ENCODE measurements at places on chromosomes 7 and 10.

DNA sequence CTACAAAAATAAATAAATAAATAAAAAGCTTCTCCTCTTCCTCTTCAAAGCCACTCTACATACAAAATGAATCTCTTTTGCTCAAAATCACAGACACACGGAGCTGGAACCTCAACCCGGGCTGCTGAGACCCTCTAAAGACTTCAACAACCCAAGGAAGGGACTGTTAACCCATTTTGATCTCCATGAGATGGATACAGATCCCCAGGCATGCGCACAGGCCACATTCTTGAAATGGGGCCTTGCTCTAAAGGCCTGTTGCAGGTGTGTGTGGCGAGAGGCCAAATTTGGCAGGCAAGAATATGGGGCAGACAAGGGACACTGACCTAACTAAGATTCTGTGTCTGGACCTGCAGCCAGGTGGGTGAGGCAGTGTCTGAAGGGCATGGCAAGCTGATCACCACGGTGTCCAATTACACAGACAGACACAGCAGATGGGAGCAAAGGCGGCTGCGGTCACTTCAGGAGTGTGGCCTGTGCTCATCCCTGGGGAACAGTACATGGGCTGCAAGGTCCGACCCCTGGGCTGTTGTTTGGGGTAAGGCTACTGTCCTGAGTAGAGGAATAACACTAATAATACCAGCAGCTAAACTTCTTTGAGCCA is 219.8 kb downstream of the HECW1 start:
- no peak for DNase-seq

DNA sequence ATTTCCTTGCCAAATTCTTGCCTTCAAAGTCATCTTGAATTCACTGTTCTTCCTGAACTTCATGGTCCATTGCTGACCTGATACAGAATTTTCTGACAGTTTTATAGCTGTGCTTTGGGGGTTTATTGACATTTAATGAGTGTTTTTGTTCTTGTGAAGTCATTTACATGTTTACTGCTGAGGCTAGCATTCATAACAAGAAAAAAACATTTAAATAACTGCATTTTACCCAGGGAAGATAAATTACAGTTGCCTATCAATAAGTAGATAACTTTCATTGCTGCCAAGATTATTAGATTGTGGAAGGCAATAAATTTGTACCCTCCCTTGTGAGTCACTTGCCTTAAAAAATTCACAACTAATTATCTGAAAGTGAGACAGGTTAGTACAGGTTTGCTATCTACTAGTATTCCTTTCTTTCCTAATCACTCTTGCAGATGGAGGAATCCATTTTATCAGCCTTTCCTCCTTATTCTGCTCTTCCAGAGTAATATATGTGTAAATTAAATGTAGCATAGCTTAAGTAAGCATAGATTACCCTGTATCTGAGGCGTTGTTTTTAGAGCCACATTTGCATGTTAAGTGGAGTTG is 178.4 kb downstream of the EXOC4 start:
- no peak for DNase-seq

- DNase-seq, result no peak
These were observed 31.0 kb downstream of the SBDS start for GRCh38 chr7:66964411-66964810.

DNA sequence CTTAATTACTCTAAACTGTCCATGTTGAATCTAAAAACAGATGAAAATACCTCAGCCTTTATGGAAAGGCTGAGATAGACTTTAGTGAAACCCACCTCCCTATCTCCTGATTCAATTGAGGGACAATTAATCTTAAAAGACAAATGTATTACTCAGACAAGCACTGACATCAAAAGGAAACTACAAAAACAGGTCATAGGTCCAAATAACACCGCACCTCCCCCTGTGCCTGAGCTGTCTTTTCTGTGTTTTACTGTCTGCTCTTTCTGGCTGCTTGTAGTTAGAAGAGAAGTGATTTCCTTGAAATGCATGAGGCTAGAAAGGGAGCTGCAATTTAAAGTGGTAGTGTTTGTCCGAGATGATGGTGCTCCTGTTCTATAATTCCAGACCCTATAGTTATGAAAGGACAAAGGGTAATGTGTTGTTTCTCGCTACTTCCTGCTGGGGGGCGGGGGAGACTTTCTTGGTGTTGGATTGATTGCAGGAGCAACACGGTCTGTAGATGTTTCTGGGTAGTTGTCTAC is 16.0 kb downstream of the AKR1C8 start:
- DNase-seq, result no peak

GRCh38 chr7:73626814-73627213 is 2.5 kb upstream of the MLXIPL start:
- DNase-seq, result peak; percentile 24

DNA sequence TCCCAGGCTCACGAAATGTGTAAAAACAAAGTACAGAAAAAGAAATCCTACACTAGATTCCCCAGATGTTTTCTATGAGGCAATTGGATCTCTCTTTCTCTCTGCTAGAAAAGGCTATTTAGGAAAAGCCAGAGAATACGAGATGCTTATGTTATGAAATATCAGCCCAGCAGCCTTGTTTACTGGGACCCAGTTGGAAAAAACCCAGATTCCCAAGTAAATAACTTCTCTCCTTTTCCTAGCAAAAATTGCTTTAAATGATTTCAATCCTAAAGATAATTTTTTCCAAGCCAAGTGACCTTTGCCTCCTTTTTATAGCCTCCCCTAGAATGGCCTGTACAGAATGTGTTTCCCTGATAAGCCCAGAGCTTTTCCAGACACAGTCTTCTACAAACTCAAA is 199.3 kb downstream of the PLXNA4 start:
- no peak for DNase-seq

GRCh38 chr7:101790566-101791293 is 26.7 kb upstream of the CUX1 start:
- DNase-seq, result no peak

- DNase-seq, result no peak
These were observed 188.3 kb upstream of the STK17A start for GRCh38 chr7:43394441-43395130.

DNA sequence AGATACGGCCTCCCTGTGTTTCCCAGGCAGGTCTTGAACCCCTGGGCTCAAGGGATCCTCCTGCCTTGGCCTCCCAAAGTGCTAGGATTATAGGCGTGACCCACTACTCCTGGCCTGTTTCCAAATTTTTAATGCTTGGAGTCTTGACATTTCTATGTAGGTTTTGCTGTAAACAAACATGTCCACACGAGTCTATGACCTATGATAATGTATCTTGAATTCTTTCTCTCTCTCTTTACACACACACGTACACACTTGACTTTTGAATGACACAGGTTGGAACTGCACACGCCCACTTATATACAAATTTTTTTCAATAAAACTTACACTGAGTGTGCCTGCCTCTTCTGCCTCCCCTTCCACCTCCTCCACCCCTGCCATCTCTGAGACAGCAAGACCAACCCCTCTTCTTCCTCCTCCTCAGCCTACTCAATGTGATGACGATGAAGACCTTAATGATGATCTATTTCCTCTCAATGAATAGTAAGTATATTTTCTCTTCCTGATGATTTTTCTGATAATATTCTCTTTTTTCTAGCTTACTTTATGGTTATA is 44.1 kb upstream of the LAMB1 start:
- no peak for DNase-seq

DNA sequence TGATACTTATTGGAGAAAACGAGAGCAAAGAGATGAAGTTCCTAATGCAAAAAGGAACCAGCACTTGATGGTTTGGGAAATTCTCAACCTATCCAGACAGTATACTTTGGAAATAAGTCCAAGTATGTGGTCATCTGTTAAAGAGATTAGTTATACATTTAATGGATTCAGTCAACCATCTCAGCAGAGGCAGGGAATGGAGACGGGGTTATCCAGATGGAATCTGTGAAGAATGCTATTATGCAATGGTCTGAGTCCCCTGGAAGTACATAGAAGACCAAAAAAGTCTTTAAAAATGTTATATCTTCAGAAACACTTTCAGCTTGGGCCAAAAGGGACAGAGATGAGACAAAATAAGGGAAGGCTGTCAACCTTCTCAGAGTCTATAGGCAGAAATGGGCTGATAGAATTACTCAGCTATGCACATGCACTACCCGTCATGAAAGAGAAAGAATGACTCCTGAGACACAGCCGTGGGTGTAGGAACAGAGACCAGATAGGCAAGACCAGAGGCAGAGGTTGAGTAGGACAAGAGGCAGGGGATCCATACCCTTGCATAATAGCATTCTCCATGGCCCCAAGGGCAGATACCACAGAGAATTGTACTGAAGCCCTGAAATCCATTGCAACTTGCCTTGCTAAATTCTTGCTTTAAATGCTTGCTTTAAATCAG is 738.8 kb upstream of the POT1 start:
- no peak for DNase-seq

DNA sequence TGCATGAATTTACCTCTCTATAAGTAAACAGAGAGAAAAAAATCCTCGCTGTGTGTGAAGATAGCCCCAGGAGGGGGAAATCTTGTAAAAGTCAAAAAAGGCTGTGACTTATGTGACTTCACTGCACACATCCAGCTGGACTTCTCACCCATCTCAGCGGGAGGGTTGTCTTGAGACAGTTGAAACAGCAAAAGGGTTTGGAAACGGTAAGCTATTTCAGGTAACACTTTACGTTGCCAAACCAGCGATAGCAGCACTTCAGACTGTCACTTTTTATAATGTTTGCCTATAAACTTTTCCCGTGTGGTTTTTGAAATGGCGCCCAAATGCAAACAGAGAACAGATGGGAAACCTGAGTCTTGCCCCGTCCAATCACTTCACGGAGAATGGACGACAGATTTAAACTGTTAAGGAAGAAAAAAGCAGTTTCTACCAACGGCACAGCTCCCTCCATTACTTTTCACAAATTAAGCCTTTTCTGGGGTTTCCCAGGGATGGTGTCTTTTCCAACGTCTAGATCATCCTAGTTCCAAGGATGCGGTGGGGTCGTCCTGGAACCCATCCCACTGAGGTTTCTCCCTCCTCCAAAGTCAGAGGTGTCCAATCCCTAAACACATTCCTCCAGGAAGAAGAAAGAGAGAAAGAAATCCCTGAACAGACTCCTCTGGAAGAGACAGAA is 25.2 kb downstream of the FGFR2 start:
- no peak for DNase-seq

DNA sequence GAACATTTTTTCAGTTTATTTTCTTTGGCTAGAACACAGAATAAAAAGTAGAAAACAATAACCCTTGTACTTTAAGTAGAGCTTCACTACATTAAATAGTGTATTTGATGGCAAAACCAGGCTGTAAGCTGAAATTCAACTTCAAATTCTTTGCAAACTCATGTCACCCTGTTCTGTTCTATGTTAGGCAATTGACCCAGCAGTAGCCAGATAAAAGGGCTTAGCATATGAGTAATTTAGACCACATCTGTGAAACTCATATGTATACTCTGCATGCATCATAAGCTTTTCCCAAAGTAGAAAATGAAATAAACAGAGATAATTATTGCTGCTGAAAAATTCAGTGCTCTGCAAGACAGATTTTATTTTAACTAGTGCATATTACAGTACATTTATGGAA is 150.2 kb downstream of the GNAI1 start:
- DNase-seq, result no peak

DNA sequence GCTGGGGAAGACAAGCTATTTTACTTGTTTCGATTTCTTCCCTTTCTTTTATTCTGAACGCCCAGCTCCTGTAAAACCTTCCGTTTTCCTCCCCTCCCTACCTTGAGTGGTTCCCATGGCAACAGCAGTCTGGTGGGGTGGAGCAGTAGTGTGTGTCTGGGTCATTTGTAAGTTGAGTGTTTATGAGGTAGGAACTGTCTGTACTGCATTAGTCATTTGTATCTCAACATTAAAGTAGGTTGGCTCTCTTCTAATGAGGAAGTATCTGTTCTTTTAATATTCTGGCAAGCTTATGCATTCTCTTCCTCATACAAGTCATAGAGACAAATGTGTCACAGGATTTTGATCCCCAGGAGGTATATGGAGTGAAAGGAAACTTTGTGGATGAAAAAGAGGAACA is 85.3 kb upstream of the CCDC6 start:
- peak; percentile 42 for DNase-seq

- DNase-seq, result peak; percentile 90
These were observed 59.1 kb downstream of the PDGFA start for GRCh38 chr7:460374-461116.

DNA sequence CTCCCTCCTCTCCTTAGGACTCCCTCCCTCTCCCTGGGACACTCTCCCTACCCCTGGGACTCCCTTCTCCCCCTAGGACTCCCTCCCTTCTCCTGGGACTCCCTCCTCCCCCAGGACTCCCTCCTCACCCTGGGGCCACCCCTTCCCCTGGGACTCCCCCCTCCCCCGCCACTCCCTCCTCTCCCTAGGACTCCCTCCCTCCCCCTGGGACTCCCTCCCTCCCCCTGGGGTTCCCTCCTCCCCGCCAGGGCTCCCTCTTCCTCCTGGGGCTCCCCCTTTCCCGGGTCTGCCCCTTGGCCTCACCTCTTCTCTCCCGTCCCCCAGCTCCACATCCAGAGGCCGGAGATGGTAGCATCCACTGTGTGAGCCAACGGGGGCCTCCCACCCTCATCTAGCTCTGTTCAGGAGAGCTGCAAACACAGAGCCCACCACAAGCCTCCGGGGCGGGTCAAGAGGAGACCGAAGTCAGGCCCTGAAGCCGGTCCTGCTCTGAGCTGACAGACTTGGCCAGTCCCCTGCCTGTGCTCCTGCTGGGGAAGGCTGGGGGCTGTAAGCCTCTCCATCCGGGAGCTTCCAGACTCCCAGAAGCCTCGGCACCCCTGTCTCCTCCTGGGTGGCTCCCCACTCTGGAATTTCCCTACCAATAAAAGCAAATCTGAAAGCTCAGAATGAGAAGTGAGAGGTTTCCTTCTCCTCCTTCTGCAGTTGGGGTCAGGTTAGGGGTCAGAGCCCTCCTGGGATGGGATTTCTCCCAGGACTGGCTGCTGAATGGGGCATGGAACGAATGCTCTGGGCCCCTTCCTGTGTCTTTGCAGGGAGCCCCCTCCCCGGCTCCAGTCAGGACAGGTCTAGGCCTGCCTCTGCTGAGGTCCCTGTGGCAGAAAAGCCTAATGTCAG is 1.4 kb upstream of the MUC17 start:
- peak; percentile 45 for DNase-seq

- no peak for DNase-seq
These were observed 36.7 kb upstream of the SLC35B4 start for GRCh38 chr7:134353411-134353810.

GRCh38 chr10:67115972-67116371 is 190.1 kb downstream of the LRRTM3 start:
- no peak for DNase-seq

- DNase-seq, result no peak
These were observed 39.5 kb upstream of the DGKI start for GRCh38 chr7:137886281-137886680.

GRCh38 chr10:3192856-3193635 is 20.5 kb upstream of the PITRM1 start:
- DNase-seq, result peak; percentile 64
